ENCODE measurements at places on chromosomes 2 and 18.

DNA sequence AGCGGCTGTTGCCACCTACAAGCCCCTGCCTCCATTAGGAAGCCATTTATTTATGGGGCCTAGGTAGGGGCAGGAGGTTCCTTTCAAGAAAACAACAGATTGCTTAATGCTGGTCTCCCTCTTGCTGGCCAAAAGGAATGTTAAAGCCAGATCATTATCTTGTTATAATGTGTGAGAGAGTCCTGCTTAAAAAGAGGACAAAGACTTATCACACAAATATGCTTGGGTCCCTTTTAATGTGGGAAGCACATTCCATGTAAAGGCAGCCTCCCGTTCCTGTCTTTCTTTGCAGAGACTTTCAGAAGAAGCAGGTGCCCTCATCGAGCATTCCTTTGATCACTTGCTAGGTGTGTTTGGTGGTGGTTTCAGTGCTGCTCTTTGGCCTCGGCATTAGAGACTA, 76.4 kb downstream of the AGAP1 start:
- no peak for DNase-seq

DNA sequence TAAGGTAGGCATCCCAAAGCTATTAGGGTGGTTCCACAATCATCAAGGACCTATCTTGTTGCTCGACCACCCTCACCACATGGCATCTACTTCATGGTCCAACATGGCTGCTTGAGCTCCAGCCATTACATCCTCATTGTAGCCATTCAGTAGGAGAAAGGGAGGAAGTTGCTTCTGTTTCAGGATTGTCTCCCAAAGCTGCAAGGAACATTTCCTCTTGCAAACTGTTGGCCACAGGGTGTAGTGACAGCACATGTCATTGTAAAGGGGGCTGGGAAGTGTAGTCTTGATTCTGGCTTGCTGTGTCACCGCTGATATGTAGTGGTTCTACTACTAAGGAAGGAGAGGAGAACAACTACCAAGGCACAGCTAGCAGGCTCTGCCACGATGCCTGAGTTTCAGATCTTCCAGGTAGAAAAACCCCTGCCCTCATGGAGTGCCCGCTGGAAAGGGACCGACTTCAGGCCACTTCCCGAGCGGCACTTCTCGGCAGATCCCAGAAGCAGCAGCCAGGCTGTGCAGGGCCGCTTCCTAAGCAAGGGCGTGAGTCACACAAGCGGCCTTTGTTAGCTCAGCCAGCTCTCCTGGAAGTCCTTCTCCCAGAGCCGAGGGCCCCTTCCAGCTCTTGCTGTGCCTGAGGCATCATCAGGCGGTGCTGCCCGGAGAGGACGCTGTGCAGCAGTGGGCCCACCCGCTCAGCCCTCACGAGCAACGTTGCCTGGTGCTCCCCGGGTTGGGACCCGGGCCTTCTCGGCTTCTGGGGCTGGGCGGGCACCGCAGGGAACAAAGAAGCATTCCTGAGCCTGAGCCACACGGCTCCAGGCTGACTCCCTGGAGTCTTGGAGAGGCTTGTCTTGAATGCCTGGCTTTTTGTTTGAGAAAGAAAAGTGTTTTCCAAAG, 58.2 kb downstream of the HS6ST1 start:
- no peak for DNase-seq

GRCh38 chr2:235514627-235515363, 21.0 kb downstream of the AGAP1 start:
- DNase-seq = no peak

GRCh38 chr2:204074456-204074855, 137.9 kb downstream of the ICOS start:
- DNase-seq = no peak

- DNase-seq = no peak
Observed at GRCh38 chr2:74578408-74578807, 23.9 kb downstream of the DOK1 start.

DNA sequence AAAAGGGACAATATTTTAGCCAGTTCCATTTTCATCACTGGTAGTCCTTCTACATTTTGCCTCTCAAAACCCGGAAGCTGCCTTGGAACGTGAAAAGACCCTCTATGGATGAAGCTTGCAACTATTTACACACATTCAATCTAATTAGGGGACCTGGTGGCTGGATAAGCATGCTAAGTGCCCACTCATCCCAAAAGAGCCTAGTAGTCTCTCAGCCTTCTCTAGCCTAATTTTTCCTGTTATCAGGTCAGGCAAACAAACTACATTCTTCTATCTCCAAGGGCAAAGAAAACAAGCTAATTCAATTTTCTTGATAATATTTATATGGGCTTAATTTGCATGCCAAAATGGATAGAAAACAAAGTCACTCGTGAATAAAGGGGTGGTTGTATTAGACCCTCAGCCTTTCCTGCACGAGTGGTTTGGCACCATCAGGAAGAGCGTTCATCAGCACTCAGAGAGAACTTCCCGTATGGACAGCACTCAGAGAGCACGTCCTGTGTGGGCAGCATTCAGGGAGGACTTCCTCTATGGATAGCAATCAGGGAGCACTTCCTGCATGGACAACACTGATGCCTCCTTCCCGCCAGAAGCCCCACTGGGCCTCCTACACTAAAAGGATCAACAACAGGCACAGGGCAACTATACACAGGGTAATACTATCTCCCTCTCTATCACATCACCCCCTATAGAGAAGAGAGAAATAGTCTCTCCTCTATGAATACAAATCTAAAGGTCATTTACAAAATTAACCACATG, 122.2 kb downstream of the RBMS1 start:
- DNase-seq = no peak

DNA sequence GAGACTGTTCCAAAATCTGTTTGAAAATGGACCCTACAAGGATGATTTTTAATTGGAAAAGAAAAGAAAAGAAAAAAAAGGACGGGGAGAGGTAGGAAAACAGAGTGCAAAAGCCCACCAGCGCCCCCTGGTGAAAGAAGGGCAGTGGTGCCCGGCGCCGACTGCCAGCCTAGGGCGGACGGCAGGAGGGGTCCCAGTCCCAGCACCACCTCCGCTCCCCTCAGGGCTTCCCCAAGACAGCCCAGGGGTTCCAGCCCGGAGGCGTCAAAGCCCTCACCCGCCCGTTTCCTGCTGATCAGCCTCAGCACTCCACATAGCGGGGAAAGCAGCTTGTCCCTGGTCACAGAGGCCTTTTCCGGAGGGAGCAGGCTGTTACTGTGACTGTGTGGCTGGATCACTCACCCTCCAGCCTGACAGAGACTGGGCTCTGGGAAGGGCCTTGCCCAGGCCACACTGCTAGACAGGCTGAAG, 213.9 kb downstream of the TFCP2L1 start:
- no peak for DNase-seq

- no peak for DNase-seq
Observed at GRCh38 chr18:28714498-28714897, 537.6 kb upstream of the CDH2 start.

DNA sequence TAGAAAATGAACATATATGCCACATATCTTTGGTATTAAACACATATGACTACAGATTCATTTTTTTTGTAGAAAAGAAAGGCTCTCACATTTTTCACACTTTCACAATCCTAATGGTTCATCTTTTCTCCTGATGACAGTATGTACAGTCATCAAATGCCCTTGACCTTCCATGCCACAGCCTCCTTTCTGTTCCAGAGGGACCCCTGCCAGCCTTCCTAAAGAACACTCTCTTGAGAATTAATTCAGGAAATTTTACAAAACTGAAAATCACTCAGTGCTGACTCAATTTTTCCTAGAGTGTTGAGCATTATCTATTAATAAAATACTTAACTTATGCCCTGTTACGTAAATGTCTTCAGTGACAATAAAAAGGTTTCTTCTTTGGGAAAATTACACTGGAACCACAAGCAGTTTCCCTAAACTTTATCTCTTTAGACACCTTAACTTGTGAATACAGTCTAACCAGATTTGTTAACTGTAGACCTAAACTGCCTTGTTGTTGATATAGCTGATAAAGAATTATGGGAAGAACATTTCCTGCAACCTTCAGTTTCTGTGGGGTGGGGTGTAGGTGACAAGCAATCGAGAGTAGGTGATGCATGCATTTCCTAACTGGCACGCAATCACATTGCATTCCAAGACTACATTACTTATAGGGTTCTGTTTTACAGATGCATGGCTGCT, 15.3 kb upstream of the ACOXL start:
- DNase-seq = no peak

DNA sequence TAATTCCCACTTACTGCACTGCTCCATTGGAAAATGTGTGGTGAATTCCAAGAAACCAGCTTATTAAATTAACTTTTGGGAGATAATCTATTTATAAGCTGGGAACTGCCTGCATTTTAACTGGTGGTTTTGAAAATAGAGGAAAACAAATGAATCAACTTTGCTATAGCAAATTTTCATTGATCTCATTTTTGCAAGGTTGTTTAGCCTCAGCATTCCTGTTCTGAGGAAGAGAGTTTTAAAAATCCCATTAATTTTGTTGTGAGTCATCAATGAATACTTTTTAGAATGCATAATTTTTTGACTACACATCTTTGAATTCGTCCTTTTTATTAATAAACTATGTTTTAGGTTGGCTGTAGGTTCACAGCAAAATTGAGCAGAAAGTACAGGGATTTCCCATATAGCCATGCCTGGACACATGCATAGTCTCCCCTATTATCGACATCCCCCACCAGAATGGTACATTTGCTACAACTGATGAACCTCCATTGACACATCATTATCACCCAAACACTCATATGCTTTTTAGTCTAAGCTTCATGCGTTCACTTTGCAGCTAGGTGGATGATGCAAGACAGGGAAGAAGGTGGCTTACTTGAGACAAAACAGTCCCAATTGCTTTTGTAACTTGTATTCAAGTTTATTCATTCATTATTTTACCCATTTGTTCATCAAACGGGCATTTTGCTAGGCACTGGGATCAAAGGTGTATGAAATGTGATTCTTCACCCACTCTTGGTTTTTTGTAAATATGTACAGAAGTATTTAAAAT, 106.9 kb downstream of the ZNF521 start:
- DNase-seq = no peak

DNA sequence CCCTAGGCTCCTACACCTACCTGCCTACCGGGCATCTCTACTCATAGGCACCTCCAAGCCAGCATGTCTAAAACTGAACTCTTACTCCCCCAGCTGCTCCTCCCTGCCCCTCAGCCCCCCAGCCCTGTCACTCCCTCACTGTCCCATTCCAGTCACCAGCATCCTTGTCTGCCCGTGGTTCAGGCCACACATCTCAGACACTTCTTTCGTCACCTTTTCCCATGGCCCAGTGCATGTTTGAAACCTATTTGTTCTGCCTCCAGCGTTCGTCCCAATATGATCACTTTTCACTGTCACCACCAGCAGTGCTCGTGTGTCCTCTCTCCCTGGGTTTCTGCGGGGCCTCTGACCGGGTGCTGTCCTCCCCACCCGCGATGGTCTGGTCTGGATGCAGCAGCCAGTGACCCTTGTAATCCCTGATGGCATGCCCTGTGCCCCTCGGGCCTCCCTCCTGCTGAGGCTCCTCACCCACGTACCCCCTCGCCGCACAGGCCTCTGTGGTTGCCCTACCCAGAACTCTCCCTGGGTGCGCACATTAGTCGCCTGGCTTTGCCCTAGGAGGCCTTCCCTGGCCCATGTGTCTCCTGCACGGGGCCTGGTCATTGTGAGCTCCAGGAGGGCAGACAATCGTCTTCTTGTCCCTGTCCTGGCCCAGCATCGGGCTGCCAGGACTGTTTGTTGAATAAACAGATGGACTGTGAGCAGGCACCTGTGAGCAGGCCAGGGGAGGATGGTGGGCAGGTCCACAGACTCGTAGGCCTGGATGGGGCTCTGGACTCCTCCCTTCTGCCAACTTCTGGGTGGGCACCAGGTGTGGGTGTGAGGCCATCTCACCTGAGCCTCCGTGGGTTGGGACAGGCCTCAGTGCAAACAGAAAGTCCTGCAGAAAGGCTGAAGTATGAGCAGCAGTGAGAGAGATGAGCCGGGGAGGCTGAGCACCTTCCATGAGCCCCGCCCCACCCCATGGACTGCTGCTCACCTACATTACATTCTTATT, 15.5 kb downstream of the LDLRAD4 start:
- DNase-seq = no peak

GRCh38 chr2:131056932-131057287, 36.4 kb downstream of the FAM168B start:
- no peak for DNase-seq

- DNase-seq = no peak
Observed at GRCh38 chr18:56575819-56576663, 62.4 kb downstream of the TXNL1 start.

GRCh38 chr2:185179743-185180142, 558.9 kb upstream of the FSIP2 start:
- DNase-seq = no peak

- DNase-seq = no peak
Observed at GRCh38 chr2:119544075-119544938, at the start of gene CFAP221. TSS of gene CFAP221 (plus strand) at chr2:119544449. CDS start at chr2:119546132, 1,683 bp downstream.

- no peak for DNase-seq
Observed at GRCh38 chr2:41854227-41854626, 193.6 kb upstream of the PKDCC start.

DNA sequence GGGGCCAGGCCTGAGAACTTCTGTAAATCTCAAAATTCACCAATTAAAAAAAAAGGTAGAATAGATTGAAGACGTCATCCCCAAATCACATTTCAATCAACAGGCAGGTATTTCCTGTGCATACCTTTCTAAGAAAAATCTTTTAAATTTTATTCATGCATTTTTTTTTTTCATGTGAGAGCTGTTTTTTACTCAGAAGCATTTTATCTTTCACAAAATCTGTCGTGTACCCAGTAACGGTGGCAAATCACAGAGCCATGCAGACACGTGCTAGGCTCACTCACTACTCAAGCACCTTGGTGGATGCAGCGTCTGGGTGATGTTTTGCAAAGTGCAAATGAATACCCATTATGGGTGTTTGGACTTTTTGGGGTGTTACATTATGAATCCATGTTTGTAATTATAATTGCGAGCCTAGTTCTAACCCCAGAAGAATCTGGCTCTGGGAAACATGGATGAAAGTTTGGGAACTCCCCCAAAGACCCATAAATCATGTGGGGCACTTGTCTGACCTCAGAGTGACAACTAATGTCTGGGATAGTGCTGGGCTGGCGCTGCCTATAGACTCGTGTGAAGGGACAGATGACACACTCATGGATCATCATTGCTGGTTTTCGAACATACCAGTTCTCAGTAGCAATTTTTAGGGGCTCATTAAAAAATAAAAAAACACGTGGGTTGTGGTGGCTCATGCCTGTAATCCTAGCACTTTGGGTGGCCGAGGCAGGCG, 335.2 kb downstream of the LPIN1 start:
- no peak for DNase-seq

- no peak for DNase-seq
Observed at GRCh38 chr2:19796035-19796695, 105.6 kb downstream of the TTC32 start.

GRCh38 chr2:215638687-215639086, 202.8 kb upstream of the FN1 start:
- no peak for DNase-seq

GRCh38 chr2:231660860-231661259, 47.5 kb upstream of the PTMA start:
- DNase-seq = no peak

GRCh38 chr2:108320326-108320922, 31.7 kb downstream of the SULT1C2 start:
- DNase-seq = no peak

GRCh38 chr2:1162768-1163584, 212.3 kb downstream of the SNTG2 start:
- no peak for DNase-seq
